Tibial nerve (tissue), 4 donors: ENCODE measurements at places on chromosomes 5 and 9. TPM values are rescaled to one million over a fixed set of nuclear protein-coding genes. Genes with fewer than 3 reads are reported as not detected.

Gene PAX5
- not detected for total RNA-seq

Gene IL7R
- 5.7 TPM for total RNA-seq

GRCh38 chr9:109856785-109857184 is 76.8 kb downstream of the PALM2AKAP2 start:
- DNase-seq: no peak

GRCh38 chr5:60417500-60418181 is 282.3 kb downstream of the DEPDC1B start:
- DNase-seq: no peak

- DNase-seq: no peak
Measured at GRCh38 chr9:78132701-78133058, 101.1 kb upstream of the GNAQ start.

DNA sequence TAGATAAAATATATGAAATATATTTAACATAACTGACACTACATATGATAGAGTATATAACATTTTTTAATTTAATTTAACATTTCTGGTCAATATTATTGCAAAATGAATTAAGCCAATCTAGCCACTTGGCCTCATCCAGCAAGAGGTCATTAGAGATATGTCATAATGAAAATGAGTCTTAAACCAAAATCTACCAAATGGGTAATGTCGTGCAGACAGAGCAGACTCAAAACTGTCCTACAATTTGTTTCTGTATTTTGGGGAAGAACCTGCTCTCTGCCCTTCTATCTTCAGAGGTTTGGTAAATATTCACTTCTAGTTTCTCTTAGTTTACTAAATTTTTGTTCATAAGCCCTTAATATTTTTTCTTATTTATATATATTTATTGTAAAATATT is 61.4 kb downstream of the ARHGEF28 start:
- no peak for DNase-seq

DNA sequence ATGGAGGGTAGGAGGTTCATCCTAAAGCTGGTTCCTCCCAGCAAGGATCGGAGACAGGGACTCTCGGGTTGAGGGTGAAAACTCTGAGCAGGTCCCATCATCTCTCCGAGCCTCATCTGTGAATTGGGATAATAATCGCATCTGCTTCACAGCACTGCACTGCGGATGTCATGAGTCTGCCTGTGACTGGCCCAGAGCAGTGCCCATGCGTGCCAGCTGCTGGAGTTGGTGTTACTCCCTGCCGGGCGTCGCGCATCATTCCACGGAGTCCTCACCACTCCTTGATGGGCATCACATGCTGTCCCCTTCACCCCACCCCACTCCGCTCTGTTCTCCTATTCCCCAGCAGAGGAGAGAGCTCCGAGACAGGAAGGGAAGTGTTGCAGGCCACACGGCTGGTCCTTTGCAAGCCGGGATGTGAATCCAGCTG is 35.1 kb upstream of the ORM1 start:
- peak; percentile 5 for DNase-seq

GRCh38 chr5:10125116-10125515 is 124.6 kb downstream of the ATPSCKMT start:
- no peak for DNase-seq

DNA sequence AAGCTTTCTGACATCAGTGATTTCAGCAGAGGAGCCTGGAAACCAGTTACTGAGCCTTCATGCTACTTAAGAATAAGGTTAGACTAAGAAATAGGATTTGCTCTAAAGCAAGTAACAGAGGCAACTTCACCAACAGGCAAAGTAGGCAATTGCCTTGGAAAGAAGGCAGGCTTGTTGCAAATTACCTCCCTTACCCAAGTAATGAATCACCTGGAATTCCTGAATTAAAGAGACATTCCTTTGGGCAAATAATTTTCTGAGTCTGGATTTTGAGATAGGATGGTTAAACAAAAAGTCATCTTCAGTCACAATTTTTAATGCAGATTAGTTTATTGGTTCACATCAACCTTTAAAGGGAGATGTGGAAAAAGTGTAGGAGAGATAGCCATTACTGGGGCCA is 92.8 kb downstream of the ITGA1 start:
- DNase-seq: no peak

DNA sequence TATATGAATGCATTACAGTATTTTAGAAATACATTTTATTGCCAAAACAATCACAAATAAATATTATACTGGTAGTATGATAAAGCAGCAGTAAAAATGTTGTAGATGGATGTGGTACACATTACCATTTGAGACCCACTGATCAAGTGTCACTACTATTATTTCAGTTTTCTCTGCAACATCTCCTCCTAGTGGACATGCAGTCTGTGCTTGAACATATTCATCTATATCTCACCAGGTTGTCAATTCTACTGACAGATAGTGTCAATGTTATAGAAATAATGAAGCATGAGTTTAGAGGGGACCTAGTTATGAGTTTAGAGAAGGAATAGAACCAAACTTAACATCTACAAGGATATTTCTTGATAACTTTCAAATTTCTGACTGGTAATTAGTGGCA is 39.2 kb upstream of the ELOVL7 start:
- DNase-seq: no peak

Gene RHOBTB3
- total RNA-seq: 219 TPM

Gene FOXD4
- not detected for total RNA-seq

Gene TTC16
- total RNA-seq: not detected

- no peak for DNase-seq
Measured at GRCh38 chr5:156331845-156332244, 4.9 kb downstream of the SGCD start.

Gene NXNL2
- 1.5 TPM for total RNA-seq

- no peak for DNase-seq
Measured at GRCh38 chr9:128718475-128718874, 5.5 kb downstream of the ZDHHC12 start.

DNA sequence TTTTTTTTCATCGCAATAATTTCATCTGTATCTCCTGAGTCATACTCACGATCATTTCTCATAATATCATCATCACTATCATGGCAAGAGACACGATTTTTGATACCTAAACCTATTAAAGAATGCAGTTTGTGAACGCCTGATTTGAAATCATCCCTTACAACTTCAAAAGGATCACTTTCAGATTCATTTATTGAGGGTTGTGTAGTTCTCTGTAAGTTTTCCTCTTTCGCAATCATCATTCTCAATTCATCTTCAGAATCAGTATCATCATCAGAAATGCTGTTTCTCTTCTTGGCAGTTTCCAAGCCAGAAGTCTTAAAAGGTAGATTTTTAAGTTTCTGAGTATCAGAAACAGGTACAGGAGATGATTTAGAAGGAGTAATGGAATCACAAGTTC is 9.7 kb downstream of the NOL8 start:
- no peak for DNase-seq

- DNase-seq: no peak
Measured at GRCh38 chr5:178381921-178382695, 149.5 kb upstream of the PHYKPL start.

DNA sequence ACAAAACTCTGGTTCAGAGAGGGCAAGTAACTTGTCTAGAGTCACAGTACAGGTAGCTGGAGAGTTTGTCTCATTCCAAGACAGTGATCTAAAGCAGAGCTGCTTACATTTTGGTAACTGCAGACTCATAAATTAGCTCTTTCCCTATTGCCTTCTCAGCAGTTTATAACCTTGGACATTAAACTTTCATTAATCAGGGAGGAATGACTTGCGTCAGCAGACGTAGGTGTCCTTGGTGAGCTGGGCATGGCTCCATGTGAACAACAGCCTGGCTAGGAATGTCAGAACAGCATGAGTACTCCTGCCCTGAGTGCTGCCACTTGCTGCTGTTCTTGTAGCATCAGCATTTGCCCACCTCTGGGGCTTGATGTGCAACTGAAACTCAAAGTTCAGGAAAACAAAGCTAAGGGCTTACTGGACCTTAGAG is 2.2 kb upstream of the ALDOB start:
- DNase-seq: no peak

DNA sequence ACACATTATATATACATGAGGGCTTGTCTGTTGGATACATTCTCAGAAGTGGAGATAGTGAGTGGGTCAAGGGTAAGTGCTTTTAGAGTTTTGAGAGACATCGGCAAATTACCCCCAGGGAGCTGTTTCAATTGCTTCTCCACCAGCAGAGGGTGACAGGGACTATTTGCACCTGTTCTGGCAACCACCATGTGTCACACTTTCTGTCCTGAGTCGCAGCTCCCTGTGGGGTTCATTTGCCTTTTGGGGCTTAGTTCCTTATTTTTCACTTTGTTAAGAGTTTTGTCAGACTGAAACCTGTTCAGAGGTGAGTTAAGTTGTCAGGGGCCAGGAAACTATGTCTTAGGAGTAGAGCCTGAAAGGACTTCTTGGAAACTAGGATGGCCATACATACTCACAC is 20.1 kb upstream of the SLC36A1 start:
- DNase-seq: no peak

DNA sequence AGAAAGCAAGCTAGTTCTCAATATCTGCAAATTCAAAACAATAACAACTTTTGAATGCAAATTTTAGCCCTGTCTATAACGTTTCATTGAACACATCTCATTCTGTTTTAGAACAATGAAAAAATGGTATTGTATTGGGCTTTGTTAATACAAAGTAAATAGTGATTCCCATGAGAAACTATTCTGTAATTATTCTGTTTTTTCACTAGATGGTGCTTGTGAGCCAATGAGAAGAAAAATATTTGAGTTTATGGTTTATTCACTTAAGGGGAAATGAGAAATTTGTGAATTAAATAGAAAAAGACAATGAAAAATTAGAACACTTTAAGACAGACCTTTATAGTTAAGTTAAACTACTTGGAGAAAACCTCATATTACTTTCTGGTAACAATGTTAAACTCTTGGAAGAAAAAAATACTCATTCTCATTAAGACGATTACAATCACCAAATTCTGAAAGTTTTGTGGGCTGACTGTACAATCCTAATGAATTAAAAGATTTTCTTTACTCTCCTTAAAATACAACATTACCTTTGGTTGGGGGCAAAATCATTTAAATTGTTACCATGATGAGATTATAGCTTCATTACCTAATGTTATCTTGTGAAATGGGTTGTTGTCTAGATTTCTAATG is 127.0 kb downstream of the NNT start:
- DNase-seq: no peak

GRCh38 chr9:6880626-6881025 is 122.9 kb downstream of the KDM4C start:
- DNase-seq: no peak

- no peak for DNase-seq
Measured at GRCh38 chr9:123488722-123489321, 132.8 kb downstream of the CRB2 start.

DNA sequence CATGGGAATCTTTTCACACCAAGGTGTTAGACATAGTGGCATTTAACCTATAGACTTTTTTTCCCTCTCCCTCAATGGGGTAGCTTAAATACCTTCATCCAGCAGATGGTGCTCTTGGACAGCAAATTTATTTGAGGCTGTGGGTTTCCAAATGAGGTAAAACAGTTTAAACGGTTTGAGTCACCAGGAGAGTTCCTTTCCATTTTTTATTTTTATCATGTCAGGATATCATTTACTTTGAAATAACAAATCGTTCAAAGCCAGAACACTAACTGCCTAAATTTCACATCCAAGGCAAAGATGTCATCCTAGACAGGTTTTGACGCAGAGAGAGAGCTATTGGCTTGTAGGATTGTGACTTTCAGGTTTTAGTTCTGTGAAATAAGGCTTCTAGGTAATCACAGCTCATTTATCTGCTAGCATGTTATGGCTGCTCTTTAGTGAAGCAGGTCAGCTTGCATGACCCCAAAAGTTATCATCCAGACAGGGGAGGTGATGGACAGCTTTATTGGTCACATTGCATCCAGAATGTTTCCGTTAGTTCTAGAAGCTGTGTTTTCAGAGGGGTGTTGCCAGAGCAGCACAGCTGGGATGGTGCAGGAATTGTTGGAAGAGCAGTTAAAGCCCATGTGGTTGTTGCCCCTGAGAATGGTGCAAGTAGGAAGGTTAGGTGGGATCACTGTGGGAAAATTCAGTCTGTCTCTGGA is 69.8 kb downstream of the KDM4C start:
- no peak for DNase-seq

GRCh38 chr9:87889065-87889881 is 6.6 kb downstream of the SPATA31E1 start:
- DNase-seq: no peak

DNA sequence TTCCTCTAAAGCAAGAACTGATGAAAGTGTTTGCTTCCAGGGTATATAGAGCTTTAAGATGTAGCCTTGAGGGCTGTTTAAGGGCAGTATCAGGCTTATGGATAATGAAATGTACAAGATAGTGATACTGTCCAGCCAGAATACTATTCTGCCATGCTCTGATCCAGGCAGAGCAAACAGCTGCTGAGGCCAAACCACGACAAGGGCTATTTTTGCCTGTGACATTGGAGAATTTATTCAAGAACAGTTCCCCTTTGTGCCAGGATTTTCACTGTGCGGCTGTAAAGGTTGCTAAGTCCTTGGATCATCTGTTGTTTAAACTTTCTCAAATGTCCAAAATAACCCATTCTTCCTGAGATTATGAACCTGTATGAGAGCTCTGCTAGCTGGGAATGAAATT is 70.4 kb downstream of the OTP start:
- DNase-seq: no peak

Gene FBP2
- not detected for total RNA-seq

DNA sequence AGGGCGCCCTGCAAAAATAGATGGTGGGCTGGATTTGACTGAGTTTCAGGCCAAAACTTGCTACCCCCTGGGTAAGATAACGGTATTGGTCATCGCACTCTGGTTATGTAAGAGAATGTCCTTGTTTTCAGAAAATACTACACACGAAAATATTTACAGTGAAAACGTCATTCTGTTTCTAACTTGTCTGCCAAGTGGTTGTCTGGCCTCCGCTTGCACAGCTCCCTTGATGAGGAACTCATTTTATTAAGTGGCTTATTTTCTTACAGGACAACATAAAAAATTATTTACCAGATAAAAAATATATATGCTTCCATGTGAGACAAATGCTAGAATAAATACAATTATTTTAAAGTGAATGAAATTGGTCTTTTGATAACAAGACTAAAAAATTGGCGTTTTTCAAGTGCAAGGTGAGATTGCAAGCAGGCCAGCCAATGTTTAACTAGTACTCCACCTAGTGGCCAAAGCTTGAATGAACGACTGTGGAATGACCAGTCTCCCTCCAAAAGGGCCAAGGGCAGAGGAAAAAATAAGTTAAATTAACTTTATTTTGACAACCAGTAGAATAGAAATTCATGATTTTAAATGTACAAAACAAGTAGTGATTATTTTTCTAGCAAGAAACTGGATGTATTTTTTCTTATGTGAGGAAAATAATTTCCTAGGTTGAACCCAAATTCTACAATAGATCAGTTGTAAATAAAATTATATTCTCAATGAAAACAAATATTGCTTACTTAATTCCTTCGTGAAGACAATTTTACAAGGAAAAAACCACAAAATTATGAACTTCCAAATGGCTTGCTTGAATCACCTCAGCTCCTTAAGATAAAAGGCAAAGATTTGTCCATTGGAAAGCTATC is 93.2 kb downstream of the ZFAND5 start:
- DNase-seq: no peak

- no peak for DNase-seq
Measured at GRCh38 chr5:154478224-154478565, at the start of gene HAND1. Gene HAND1 (minus strand): TSS chr5:154478227. CDS start chr5:154478008, 219 bp downstream.
